ENCODE measurements at places on chromosomes 11 and 22. TPM values are rescaled to one million over a fixed set of nuclear protein-coding genes. Genes with fewer than 3 reads are reported as not detected.

DNA sequence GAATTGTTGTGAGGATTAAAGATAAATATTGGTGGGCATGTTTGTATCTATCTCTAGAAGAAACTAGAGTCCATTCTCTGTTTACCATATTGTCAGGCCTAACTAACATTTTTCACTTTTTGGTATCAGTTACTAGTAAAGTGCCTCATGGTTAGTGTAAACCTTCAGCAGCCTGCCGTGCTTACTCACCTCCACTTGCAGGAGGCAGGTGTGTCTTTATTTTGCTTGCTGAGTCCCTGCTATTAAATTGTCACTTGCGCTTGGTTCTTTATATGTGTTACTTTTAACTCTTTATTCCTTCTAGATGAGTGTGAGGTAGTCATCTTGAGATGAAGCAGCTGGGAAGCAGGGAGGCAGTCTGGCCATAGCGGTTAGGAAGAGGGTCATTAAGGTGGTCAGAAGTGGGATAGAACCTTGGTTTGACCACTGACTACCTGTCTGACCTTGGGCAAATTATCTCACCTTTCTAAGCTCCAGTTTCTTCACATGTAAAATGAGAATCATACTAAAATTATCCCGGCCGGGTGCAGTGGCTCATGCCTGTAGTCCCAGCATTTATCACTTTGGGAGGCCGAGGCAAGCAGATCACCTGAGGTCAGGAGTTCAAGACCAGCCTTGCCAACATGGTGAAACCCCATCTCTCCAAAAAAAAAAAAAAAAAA, 21.2 kb downstream of the PPP6R3 start:
- H3K27me3 ChIP-seq, result no peaks in the 10 kb centered on the region
- H3K27ac ChIP-seq, result no peak overlapping the region
- H3K4me1 ChIP-seq, result peaks cover 6% of the 10 kb centered on the region
- DNase-seq, result no peak

GRCh38 chr11:94732617-94733281, 35.4 kb upstream of the AMOTL1 start:
- H3K27me3 ChIP-seq, result no peaks in the 10 kb centered on the region
- no peak overlapping the region for H3K4me3 ChIP-seq
- H3K4me1 ChIP-seq, result no peaks in the 10 kb centered on the region
- DNase-seq, result no peak

DNA sequence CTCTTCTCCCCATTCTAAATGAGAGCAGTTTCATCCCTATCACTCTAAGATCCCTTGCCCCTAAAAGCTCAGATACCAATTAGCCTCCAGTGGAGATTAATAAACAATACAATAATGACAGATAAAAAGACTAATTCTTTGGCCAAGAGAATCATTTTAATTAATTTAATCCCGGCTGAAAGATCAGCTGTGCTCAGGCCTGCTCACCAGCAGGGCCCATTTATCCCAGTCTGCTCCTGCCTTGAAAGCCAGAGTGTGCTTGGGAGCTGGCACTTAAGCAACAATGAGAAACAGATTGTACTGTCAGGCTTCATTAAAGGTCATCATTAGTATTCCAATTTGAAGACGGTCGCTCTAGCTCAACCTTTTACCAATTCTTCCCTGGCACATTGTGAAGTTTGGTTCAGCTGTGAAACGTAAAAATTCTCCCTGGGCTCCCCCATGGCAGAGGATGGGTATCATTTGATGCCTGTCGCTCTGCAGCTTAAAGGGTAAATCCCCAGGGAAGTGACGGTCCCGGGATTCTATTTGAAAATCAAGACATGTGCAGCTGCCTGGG, 36.1 kb upstream of the HTATIP2 start:
- H3K27ac ChIP-seq, result no peak overlapping the region
- H3K27me3 ChIP-seq, result no peaks in the 10 kb centered on the region
- DNase-seq, result no peak
- no peaks in the 10 kb centered on the region for H3K36me3 ChIP-seq
- H3K4me3 ChIP-seq, result no peak overlapping the region

- H3K4me1 ChIP-seq, result no peaks in the 10 kb centered on the region
- no peak overlapping the region for H3K4me3 ChIP-seq
- H3K27ac ChIP-seq, result no peak overlapping the region
- DNase-seq, result no peak
- H3K36me3 ChIP-seq, result no peaks in the 10 kb centered on the region
- no peaks in the 10 kb centered on the region for H3K27me3 ChIP-seq
Measured at GRCh38 chr11:26741036-26741435, 19.2 kb upstream of the SLC5A12 start.

GRCh38 chr11:74138572-74138971, 32.2 kb downstream of the C2CD3 start:
- no peak for DNase-seq
- H3K27me3 ChIP-seq, result no peaks in the 10 kb centered on the region
- H3K36me3 ChIP-seq, result no peaks in the 10 kb centered on the region
- peaks cover 7% of the 10 kb centered on the region for H3K4me1 ChIP-seq
- no peak overlapping the region for H3K4me3 ChIP-seq

- no peak for DNase-seq
- no peak overlapping the region for H3K27ac ChIP-seq
- H3K27me3 ChIP-seq, result no peaks in the 10 kb centered on the region
- H3K4me1 ChIP-seq, result no peaks in the 10 kb centered on the region
- no peaks in the 10 kb centered on the region for H3K36me3 ChIP-seq
Measured at GRCh38 chr11:128346804-128347203, 240.6 kb downstream of the ETS1 start.

- H3K4me1 ChIP-seq, result no peaks in the 10 kb centered on the region
- H3K36me3 ChIP-seq, result no peaks in the 10 kb centered on the region
- no peak for DNase-seq
- no peak overlapping the region for H3K27ac ChIP-seq
- no peaks in the 10 kb centered on the region for H3K27me3 ChIP-seq
Measured at GRCh38 chr11:119236490-119236889, 30.4 kb downstream of the CBL start.

- DNase-seq, result peak; percentile 40
- H3K4me1 ChIP-seq, result peaks cover 17% of the 10 kb centered on the region
- H3K36me3 ChIP-seq, result no peaks in the 10 kb centered on the region
- no peak overlapping the region for H3K27ac ChIP-seq
- H3K4me3 ChIP-seq, result no peak overlapping the region
- no peaks in the 10 kb centered on the region for H3K27me3 ChIP-seq
Measured at GRCh38 chr11:70071996-70072395, 6.1 kb upstream of the ANO1 start.

DNA sequence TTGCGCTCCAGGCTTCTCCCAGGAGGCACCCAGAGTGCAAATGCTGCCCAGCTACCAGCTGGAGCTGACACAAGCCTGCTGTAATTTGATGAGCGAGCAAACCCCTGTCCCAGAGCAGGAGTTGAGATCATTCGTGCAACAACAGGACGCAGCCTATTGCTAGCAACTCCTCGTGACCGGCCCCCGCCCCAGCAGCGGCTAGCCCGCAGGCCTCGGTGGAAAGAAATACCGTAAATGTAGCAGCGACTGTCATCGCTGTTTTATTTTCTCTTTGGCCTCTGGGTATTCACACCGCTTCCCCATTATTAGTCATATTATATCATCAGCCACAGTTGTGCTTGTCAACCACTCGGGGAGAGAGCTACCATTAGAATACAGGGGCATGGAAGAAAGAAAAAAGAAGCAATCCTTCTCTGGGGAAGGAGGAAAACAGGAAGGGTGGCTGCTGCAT, 59.2 kb upstream of the ATXN10 start:
- peak overlapping the region; percentile 63 for H3K27ac ChIP-seq
- no peaks in the 10 kb centered on the region for H3K4me1 ChIP-seq
- H3K36me3 ChIP-seq, result no peaks in the 10 kb centered on the region
- no peaks in the 10 kb centered on the region for H3K27me3 ChIP-seq

CALCA gene
- not detected for total RNA-seq

MTFP1 gene
- 16.7 TPM for total RNA-seq

LDHAL6A gene
- total RNA-seq, result not detected

GGT1 gene
- total RNA-seq, result 4.6 TPM

CHRM4 gene
- 0.66 TPM for total RNA-seq

CRYBB1 gene
- total RNA-seq, result not detected

SYT7 gene
- total RNA-seq, result 11.7 TPM

Data from breast epithelium (tissue), 4 donors.